NCI-H2081 treated with DMSO at 0.1 percent for 48 hours (cell line): ENCODE measurements at places on chromosomes 6 and 20.
A peak's percentile ranks its signal among the peaks of the same experiment; 100 is the strongest.

DNA sequence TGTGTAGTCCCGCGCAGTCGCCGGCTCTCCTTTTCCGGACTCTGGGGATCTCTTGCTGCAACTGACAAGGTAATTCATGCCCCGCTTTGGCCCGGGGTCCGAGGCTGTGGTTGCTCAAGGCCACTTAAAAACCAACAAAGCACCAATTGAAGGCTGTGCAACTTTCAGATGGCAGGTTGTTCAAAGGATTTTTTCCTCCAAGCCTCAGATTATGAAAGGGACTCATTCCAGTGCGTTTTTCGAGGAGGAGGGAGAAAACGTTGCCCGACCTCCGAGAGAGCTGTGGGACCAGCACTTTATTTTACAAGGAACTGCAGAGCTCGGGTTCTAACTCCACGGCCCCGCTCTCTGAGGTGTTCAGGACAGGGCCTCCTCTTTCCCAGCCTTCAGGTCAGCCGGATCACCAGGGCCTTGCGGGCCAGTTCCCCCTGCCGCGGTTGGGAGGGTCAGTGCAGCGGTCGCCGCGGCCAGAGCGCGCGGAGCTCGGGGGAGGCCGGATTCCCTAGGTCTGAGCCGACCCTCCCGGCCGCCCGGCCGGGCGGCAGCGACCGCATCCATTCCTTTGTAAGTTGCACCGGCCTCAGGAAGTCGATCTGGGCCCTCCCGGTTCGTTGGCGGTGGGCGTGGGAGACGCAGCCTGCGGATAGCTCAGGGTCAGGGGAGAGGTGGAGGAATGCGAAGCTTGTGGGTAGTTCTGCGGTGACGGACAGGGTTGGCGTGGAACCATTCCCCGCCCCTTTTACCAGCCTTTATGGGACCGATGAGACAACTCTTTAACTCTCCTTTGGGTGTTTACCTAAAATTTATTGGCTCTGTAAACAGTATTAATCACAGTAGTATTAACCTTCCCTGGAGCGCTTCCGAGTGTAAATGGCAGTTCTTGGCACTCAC, 1.6 kb downstream of the UTRN start:
- no peak for DNase-seq

DNA sequence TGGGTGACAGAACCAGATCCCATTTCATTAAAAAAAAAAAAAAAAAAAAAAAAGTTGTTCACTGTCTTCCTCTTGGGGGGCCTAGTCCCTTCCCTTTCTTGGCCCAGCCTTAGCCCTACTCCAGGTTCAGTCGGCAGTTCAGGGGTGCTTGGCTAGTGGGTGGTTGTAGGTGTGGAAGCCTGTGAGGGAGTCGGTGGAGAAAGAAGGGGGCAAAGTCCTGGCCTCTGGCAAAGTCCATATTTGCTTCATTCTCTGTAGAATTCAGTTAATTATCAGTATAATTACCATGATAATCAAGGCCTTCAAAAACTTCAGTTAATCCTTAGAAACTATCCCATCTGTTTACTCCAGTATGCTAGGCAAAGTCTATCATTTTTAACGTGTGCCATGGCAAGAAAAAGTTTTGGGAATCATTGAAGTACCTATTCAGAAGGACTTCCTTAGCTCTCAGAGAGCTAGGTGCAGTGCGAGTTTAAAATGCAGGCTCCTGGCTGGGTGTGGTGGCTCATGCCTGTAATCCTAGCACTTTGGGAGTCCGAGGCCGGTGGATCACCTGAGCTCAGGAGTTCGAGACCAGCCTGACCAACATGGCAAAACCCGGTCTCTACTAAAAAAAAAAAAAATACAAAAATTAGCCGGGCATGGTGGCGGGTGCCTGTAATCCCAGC, 205.7 kb upstream of the ARG1 start:
- DNase-seq = no peak

DNA sequence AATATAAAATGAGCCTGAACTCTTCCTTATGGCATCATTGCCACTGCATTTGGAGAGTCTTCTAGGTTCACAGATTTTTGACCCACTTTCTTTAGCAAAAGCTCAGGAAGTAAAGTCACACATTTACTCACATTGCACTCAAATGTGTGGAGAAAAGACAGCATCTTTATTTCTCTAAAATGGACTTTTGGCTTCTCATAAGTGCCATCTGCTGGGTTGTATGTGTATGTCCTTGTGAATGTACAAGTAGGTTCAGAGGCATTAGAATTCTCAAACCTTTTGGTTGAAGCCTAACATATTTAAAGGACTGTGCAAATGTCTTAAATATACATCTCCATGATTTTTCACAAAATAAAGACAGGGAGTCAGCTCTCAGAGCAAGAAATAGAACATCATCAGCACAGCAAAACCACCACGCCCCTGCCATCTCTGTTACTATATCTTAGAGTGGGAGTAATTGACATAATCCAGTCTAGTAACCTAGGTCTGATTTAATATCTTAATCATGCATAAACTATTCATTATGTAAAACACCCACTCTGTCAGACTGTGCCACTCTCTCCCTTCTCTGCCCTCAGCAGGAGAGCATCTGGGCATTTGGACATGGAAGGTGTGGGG, 42.2 kb upstream of the SPTLC3 start:
- no peak for DNase-seq

- DNase-seq = no peak
Measured at GRCh38 chr6:25053875-25054371, 118.2 kb upstream of the RIPOR2 start.

DNA sequence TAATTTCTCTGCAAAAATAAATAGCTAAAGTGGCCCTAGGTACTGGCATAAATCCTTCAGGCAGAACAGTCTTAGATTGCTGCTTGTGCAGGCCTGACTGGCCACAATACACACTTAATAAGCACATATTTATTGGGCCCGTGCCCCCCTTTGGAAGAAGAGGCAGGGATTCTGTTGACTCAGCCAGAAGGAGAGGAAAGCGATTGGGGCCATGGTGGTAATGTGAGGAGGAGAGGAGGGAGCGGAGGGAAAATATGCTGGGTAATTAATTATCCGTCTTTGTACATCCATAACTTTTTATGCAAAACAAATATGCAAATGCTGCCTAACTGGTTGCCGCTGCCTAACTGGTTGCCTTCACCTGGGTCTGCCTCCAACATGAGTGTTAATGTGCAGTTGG, 36.2 kb downstream of the CD40 start:
- DNase-seq = no peak

GRCh38 chr6:109104512-109104911, 9.2 kb downstream of the CEP57L1 start:
- no peak for DNase-seq

DNA sequence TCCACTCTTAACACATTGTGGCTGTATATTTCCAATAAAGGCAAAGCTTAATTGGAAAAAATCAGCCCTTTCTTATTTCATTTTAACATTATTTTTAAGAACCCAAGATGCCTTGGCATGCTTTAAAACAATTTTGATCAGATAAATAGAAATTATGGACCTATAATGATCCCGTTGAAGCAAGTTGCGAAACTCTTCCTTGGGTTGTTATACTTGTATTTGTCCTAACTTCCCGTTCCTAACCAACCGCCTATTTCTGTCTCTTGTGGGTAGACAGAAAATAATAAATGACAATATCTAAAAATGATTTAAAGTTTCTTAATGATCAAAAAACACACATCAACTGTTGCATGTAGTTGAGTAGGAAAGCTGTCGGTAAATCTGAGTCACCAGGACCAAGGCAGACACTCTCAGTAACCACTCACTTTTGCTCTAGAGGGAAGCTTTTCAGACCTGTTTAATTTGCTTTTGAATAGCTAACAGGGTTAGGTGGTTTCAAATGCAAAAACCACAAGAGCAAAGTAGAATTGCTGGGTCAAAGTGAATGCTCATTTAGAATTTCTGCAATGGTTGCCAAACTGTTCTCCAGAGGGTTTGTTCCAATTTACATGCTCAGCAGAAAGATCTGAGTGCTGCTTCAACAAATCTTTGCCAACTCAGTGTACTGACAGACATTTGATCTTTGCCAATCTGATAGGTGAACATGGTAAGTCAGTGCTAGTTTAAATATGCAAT, 34.2 kb upstream of the KCNK5 start:
- DNase-seq = no peak

DNA sequence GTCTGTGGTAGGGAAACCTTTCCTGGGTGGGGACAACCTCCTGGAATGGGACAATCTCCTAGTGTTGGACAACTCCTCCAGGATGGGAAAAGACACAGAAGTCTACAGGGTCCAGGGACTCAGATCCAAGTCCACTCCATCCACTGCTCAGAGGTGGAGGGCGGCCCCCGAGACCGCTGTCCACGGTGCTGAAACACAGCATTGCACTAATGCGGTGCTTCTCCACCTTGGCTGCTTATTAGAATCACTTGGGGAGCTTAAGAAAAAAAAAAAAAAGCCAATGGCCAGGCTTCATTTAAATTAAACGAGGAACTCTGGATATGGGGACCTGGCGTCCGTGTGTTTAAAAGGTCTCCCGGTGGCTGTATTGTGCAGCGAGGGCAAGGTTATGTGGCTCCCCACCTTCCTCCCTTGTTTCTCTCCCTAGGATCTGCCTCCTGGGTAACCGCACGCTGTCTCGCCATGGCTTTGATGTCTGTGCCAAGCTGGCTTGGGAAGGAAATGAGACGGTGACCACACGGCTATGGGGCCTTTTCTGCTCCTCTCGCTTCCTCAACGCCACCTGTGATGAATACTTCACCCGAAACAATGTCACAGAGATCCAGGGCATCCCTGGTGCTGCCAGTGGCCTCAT, 12.0 kb downstream of the SLC12A5 start:
- no peak for DNase-seq

GRCh38 chr6:88517737-88518136, 351.6 kb upstream of the CNR1 start:
- DNase-seq = no peak

DNA sequence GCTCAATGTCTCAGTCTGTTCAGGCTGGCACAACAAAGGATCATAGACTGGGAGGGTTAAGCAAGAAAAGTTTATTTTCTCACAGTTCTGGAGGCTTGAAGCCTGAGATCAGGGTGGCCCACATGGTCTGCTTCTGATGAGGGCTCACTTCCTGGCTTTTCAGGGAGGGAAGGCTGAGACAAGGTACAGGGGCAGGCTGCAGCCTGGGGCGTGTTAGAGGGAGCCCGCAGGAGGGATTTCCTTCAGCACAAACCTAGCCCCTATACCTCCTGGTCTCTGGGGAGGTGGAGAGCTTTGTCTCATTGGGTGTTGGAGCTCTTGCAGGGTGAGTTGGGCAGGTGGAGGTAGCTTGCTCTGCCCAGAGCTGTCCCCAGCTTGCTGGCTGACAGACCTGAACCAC, 81.1 kb upstream of the GPR6 start:
- no peak for DNase-seq

DNA sequence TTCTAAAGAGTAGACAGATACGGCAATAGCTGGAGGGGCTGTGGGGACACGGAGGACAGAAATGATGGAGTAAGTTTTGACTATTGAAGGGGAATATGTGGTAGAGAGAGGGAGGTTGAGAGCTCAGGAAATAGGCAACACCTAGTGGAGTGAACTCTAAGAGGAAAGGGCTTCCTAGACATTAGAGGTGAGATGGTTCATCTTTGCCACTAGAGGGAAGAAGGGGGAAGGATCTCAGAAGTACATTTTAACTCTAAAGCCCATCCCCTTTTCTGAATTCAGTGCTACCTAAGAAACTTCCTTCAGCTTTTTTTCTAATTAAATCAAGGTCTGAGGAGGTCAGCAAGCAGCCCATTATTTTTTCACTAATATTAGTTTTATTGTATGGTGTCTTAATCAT, 689.4 kb upstream of the MAP3K7 start:
- DNase-seq = no peak

DNA sequence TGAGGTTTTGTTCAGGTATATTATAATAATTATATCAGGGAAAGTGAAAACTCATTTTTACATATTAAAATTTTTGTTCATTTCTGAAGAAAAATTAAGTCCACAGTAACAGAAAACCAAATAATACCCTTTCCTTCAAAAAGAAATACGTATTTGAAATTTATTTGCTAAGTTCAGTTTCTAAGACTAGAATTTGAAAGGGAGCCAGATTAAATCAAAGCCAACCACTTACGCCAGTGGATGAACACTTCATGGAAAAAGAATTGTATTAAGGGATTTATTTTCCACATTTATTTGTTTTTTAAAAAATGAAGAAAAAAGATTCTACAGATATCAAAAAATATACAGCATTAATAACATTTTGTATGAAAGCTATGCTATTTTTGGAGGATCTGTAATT, 654.4 kb downstream of the EYS start:
- DNase-seq = peak; percentile 3

DNA sequence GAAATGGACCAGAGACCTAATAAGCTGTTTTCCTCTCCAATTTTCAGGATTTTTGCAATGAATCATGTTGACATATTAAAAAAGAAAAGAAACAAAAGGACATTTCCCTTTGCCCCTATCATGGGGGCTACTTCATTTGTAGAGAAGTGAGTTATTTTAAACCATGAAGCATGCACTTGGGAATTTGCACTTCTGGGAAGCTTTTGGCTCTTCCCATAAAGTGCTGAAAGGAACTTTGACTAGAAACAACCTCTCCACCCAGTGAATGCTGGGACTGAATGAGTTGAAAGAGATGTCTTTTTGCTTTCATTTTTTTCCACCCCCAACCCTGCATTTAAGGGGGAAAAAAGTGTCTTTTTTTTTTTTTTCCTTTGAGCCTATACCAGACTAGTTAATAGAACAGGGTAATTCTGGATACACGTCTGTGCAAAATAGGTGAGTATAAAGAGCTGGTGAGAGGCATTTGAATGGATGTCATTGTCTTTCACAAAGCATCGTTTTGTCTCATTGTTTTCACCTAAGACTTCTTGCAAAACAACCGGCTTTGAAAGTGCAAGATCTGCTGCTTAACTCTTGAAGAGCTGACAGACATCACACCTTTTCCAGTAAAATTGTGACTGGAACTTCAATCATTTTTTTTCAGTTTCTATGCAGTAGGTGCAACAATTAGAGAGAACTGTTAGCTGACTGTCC, 138.7 kb upstream of the BACH2 start:
- no peak for DNase-seq

- no peak for DNase-seq
Measured at GRCh38 chr20:41412324-41413120, 45.9 kb upstream of the EMILIN3 start.

GRCh38 chr6:147416622-147417021, 91.9 kb upstream of the SAMD5 start:
- no peak for DNase-seq

- DNase-seq = no peak
Measured at GRCh38 chr6:34788111-34788510, 3.8 kb upstream of the BLTP3A start.

DNA sequence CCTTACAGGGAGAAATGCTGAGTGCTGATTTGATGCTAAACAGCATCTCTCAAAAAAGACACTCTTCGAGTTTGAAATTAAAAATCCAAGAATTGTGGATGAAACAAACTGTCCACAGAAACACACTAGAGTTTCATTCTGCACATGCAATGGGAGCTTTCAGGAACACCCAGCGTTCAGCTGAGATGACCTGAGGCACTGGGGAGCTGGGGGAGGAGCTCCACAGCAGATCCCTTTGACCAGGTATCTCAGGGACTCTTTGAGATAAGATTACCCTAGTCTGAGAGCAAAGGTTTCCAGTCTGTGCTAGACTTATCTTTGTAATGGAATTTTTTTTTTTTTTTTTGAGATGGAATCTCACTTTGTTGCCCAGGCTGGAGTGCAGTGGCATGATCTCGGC, 70.8 kb upstream of the AGPAT4 start:
- no peak for DNase-seq
